ENCODE measurements at places on chromosomes 11 and 22.

DNA sequence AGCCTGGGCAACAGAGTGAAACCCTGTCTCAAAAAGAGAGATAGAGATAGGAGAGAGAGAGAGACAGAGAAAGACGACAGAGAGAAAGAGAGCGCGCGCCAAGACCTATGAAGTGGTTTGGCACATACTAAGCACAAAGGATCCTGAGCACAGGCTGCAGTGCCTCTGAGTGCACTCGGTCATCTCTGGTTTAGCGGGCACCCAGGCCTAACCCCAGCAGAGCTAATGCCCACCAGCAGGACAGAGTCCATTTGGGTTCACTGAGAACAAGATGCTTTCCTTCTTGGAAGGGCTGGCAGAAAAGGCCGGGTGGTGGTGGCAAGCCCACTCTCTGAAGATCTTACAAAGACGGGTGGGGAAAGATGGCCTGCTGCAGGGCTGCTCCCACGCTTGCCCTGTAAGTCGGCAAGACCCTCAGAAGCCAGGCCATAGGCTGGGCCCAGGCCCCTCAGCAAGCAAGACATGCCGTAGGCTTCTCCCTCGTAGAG, 3.3 kb downstream of the SCARF2 start:
- DNase-seq: no peak

DNA sequence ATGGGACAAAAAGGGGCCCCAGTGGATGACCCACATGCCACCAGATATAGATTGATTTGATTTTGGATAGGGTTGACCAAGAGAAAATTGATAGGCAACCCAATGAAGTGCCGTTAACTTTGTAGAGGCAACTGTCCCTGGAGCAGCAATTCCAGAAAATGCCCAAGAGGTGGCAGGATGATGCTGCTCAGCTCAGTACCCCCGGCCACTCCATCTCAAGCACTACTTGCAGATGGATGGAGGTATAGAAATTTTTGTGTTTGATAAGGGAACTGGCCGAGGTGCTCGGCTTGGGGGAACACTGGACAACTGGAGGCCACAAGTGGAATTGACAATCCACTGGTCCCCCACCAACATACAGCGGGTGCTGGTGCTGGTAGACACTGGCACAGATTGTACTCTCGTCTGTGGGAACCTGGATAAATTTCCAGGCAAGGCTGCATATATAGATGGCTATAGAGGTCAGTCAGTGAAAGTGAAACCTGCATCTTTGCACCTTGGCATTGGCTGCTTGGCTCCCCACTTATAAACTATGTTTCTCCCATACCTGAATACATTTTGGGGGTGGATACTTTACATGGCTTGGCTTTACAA, 86.3 kb downstream of the CCDC83 start:
- peak; percentile 56 for DNase-seq

GRCh38 chr11:2477254-2477653, 32.4 kb downstream of the KCNQ1 start:
- DNase-seq: no peak

DNA sequence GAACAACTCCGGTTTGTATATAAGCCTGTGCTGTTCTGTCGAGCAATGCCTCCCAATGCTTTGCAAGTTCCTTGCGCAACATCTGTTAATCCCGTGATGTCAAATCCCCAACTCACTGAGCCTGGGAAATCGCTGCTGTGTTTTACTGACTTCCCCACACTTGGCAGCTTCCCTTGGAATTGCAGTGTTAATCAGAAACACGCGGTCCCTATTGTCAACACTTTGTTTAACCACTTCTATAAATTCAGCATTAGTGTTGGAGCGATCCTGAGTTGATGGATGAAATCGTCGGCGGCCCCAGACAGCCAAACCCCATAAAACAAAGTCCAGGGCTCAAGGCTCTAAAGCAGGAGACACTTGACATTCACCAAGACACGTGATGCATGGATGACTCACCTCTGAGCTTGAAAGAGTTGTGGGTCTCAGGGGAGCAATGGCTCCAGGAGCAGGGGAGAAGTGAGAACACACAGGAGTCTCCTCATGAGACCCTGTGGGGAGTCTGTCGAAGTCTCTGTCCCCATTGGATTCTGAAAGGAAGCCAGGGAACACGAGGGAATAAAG, 555.3 kb downstream of the MIAT start:
- no peak for DNase-seq

- no peak for DNase-seq
These were observed 146.7 kb downstream of the SPATA19 start for GRCh38 chr11:133698654-133699053.

GRCh38 chr22:36182056-36182455, 19.6 kb downstream of the APOL4 start:
- no peak for DNase-seq

DNA sequence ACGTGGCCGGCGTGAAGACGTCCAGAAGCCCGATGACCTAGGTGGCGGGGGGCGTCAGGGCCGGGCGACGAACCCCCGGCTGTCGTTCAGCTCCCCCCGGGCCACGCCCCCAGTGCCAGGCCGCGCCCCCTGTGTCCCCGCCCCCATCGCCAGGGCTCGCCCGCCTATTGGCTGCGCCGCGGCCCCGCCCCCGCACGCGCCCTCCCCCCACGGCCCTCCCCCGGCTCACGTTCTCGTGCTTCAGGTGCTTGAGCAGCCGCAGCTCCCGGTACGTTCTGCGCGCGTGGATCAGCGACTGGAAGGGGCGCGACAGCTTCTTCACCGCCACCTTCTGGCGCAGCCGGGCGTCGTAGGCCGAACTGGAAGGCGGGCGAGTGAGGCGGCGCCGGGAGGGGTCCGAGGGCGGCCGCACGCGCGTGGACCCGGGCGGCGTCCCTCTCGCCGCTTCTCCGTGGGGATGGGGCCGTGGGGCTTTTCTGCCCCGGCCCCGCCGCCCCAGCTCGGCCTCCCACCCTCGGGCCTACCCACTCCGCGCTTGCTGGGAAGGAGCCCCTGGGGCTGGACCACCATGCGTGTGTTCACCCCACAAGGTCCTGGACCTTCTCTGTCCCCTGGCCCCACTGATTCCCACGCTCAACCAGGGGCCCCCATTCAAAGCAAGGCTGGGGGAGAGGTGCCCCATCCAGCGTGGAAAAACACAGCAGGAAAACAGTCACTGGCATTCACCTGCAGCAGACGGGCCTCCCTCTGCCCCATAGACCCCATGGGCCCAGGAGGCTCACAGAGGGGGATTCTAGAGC, 2.4 kb downstream of the MAPK11 start:
- peak; percentile 79 for DNase-seq

- no peak for DNase-seq
These were observed 538.3 kb downstream of the OPCML start for GRCh38 chr11:132993991-132994502.

Data from stimulated activated CD8-positive, alpha-beta memory T cell treated with anti-CD3 and anti-CD28 coated beads, Interleukin-4, amount 100 ng/mL, for 48 hours (primary cell).